GM23248 (cell line): ENCODE measurements at places on chromosomes 2 and 18. TPM values are rescaled to one million over a fixed set of nuclear protein-coding genes. Genes with fewer than 3 reads are reported as not detected.

Gene PLCD4
- 0.51 and 1.3 TPM in 2 replicates for total RNA-seq

Gene TSPYL6
- not detected in 2 replicates for total RNA-seq

Gene RGPD4
- not detected in 2 replicates for total RNA-seq

Gene CROCC2
- total RNA-seq: under 0.01 and 2.4 TPM in 2 replicates

Gene ITPRIPL1
- 0.25 and 0.32 TPM in 2 replicates for total RNA-seq
